ENCODE measurements at places on chromosomes 2 and 18.

GRCh38 chr18:43662657-43663056, 385.4 kb upstream of the SYT4 start:
- DNase-seq: no peak

DNA sequence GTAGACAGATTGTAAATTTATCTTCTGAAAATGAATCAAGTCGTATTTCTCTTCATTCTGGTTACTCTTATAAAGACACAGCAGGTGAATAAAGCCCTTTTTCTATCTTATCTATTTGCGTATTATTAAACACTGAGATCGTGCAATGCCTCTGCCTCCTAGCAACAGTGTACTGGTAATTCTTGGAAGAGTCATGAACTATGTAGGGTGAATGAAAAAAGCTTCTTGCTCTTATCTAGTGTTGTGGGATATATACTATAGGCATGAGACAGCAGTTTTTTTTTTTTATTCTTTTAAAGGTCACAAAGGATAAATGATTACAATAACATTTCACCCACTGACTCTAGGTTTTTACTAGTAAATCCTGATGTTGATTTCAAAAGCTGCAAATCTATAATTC, 324.2 kb downstream of the PDE11A start:
- DNase-seq: no peak

GRCh38 chr18:42339372-42339771, 384.3 kb downstream of the PIK3C3 start:
- DNase-seq: no peak

DNA sequence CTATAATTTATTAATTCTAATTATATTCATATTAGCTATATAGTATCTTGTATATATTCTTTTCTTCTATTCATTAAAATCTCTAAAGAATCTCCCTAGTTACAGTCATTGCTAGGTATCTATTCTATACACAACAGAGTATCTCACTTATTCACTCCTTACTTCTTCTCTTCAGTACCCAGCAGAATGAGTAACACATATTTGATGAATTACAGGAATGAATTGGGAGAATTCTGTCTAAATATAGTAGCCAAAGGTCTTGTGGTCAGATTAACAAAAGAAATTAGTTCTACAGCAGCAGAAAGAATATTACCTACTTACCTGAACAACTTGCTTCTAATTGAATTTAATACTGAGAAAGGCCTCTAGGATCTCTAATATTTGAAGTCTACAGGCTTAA, 758.0 kb upstream of the ZEB2 start:
- no peak for DNase-seq

DNA sequence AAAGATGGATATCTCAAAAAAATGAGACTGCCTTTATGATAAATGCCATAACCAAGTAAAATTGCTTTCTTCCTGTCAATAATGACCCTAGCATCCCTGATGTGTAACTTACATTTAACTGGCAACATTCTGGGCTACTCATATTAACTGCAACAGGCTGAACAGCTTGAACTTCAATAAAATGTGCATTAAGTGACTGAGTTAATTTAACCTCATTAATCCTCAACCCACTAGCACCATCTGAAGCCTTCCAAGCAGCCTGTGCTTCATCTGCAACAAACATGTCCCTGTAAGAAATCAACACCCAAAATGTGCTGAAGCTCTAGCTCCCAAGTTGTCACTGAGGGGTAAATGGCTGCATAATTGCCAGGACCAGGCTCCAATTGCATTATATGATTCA, 296.2 kb upstream of the ZC3H15 start:
- no peak for DNase-seq

GRCh38 chr2:70381821-70382220, 80.0 kb upstream of the FAM136A start:
- no peak for DNase-seq

GRCh38 chr2:776487-776886, 99.3 kb upstream of the TMEM18 start:
- DNase-seq: no peak

- no peak for DNase-seq
Observed at GRCh38 chr2:20977520-20978180, 66.2 kb downstream of the APOB start.

- no peak for DNase-seq
Observed at GRCh38 chr2:144567745-144568144, 47.8 kb upstream of the ZEB2 start.

GRCh38 chr18:53165770-53166169, 825.8 kb downstream of the DCC start:
- DNase-seq: no peak
